Progenitor cell of endocrine pancreas (in vitro differentiated cells): ENCODE measurements at places on chromosomes 4 and X. TPM values are rescaled to one million over a fixed set of nuclear protein-coding genes. Genes with fewer than 3 reads are reported as not detected.

- no peak for DNase-seq
Observed at GRCh38 chr4:141195095-141195707, 25.5 kb upstream of the ZNF330 start.

TMEM165 gene
- 65.7 and 73.4 TPM in 2 replicates for total RNA-seq

DNA sequence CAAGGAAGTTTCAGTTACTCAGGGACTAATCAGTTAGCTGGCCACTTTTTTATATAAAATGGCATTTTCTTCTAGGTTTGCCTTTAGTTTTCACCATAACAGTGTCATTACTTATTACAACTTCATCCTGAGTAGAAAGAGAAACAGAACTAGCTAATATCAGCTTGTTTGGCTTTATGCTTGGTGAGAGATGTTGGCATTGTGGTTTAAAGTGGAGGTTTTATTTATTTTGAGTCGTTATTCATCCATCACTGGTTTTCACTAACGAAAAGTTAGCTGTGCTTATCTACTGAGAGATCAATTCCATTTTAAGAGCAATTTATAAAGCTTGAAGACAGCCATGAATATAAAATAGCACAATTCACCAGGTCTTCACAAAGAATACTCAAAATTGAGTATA is 714.5 kb downstream of the GRID2 start:
- DNase-seq, result no peak

CCSER1 gene
- total RNA-seq, result 11.6 and 11.7 TPM in 2 replicates

GRCh38 chrX:70477734-70478075 is 33.1 kb downstream of the DLG3 start:
- DNase-seq, result no peak

LANCL3 gene
- 0.19 and 0.24 TPM in 2 replicates for total RNA-seq

ATOH1 gene
- 0.36 TPM in 1 of 2 replicates, not detected in the other for total RNA-seq

CSAG2 gene
- 0.38 TPM in 1 of 2 replicates, not detected in the other for total RNA-seq

NEIL3 gene
- total RNA-seq, result 6.6 and 7.9 TPM in 2 replicates

GRCh38 chr4:100017637-100018310 is 67.7 kb upstream of the H2AZ1 start:
- DNase-seq, result no peak

RTL3 gene
- total RNA-seq, result not detected in 2 replicates

SRPX2 gene
- total RNA-seq, result 0.24 and 0.38 TPM in 2 replicates

DNA sequence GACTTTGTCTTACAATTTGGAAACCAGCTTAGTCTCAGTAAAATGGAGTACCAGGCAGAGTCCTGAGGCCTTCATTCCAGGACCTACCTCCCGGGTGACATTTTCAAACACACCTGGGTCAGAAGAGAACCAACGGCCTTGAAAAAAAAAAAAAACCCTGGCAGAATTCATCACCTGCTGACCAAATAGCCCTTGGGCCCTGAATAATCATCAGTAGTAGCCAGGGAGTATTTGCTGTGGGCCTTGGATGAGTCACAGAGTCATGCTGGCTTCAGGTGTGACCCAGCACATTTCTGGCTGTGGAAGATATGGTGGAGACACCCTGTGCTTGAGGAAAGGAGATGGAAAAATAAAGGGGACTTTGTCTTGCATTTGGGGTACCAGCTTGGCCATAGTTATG is 92.2 kb downstream of the LPAR4 start:
- no peak for DNase-seq

DNA sequence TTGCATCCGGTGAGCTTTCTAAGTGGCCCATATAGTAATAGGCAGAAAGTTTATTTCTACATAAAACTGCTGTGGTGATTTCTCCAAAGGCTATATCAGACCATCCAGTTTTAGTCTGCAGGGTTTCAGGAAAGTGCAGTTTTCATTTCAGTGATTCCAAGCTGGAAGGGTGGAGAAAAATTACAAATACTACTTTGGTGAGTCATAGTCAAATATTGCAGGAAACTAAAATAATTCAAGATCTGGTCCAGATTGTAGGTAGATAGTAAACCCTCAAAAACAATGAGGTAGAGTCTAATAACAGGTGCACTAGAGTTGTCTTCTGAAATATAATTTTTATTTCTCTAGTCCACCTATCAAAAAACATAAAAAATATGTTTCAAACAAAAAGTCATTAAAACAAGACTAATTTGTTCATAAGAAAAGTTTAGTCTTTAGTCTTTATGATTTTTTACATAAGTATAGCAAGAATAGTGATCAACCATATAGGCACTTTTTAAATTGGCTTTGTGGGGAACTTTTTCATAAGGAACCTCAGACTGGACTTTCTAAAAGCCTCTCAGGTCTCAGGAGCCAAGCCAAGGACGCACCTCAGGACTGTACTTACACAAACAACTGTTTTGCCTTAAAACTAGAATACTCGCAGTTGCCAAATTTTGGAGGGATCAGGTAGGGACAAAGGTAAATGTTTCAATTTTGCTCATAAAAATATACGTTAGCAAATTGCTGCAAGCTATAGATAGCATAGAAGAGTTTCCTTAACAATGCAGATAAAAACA is 101.8 kb upstream of the TLR3 start:
- no peak for DNase-seq

DNA sequence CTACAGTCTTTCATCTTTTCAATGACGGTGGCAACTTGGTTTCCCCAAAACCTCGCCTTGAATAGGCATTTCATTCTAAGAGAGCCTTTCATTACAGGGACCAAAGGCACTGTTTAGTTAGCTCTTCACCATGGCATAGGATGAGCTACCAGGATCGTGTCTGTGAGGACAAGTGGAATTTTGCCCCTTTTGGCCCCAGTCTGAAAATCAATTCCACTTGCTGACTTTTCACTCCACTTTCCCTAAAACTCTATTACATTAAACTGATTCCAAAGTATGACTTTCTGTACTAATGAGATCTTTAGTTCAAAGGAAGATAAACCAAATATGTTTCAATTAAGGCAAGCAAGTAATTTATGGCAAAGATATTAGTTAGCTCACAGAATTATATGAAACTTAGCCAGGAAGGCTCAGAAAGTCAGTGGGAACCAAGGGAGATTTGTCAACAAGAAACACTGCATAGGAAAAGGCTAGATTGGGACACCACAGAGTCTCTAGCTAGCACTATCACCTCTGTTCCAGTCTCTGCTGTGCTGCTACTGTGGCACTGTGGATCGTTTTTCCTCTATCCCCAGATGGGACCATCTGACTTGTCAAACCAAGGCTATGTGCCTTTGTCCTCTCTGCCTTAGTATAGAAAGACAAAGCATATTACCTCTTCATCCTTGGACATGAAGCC is 145.6 kb downstream of the SLC7A11 start:
- DNase-seq, result no peak

DNA sequence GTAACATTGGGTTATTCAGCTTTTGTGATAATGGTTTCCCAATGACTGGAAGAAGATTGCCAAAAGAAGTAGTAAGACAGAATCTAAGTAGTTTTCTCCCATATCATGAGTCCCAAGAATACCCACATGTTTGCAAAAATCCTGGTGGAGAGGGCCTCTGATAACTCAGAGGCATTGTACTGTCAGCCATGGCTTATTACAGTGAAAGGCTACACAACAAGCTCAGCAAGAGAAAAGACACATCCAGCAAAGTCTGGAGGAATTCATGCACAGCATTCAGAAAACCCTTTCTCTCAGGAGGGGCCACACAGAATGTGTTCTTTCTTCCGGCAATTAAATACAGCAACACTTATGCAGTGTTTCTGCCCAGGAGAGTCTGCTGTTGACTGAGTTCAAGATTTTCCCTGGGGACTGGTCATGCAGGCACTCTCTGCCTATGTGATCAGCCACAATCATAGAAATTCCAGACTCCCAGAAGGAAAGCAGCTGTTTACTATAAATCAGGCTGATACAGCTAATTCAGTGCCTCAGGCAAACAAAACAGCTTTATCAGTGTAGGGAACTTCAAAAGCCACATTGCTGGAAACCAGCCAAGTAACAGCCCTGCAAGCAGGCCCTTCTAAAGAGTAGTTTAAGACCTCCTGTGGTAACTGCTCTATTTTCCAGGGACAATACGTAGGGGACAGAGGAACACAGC is 937.1 kb downstream of the CCSER1 start:
- no peak for DNase-seq

DNA sequence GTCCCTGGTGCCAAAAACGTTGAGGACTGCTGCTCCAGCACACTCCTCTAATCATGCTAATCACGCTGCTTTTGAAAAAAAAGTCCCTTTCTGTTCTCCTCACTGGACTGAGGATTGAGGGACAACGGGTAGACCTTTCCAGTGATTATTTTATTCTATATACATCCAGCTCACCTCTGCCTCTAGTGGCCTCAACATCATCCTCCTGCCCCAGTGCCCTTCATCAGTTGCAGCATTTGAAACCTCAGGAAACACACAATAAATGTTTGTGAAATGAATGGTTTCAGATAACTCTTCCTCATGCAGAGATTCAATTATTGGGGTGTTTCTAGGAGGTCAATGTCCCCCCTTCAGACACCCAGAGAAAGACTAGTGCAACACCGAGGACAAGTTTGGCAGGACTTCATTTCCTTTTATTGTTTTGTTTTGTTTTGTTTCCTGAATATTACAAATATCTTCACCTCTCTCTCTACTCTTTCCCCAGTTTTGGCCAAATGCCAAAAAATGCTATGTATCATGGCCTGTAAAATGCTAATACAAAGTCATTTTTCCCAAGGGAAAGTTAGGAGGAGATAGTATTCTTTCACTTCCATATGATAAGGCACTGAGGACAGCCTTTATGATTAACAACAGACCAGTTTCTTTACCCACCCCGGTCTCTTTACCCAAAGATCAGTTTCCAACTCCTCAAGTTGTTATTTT is 460.1 kb upstream of the SLIT2 start:
- no peak for DNase-seq
